ENCODE measurements at places on chromosomes 2 and 18.

DNA sequence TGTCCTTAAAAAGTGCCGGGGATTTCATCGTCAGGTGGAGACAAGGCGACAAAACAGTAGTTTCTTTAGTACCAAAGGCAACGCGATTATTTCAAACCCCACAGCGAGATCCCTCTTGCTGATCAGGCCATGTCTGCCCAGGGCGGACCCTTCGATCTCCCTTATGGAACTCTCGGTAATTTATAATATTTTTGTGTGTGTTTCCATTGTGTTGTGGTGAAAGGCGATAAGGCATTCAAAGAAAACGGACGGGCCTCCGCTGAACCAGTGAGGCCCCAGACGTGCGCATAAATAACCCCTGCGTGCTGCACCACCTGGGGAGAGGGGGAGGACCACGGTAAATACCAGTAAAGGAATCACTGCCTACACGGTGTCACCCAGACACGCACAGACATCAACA, 1.4 kb upstream of the GAD1 start:
- no peak overlapping the region for H3K27ac ChIP-seq
- H3K4me1 ChIP-seq: no peaks in the 10 kb centered on the region
- DNase-seq: no peak
- no peaks in the 10 kb centered on the region for H3K27me3 ChIP-seq

DNA sequence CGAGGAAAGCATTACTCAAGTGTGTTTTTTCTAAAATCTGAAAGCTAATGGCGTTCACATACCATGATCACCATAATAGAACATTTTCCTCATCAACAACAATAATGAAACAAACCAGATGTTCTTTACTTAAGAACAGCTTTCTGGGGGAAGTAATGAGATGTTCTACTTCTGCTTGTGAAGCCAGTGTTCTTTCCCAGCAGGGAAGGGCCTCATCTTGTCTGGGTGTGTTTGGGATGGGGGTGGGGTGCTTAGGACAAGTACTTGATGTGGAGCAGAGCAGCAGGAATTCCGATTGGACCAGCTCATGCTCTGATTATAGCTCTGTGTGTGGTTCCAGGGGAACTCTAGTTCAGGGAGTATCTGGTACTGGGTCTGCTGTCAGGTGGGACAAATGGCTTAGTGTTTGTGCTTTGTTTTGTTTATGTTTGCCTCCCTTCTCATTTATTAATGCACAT, 163.0 kb upstream of the NOSTRIN start:
- no peaks in the 10 kb centered on the region for H3K27me3 ChIP-seq
- H3K36me3 ChIP-seq: no peaks in the 10 kb centered on the region
- H3K4me1 ChIP-seq: no peaks in the 10 kb centered on the region

GRCh38 chr2:128447538-128447995, 128.9 kb upstream of the HS6ST1 start:
- DNase-seq: no peak
- no peak overlapping the region for H3K27ac ChIP-seq
- no peaks in the 10 kb centered on the region for H3K27me3 ChIP-seq
- H3K4me1 ChIP-seq: no peaks in the 10 kb centered on the region
- H3K4me3 ChIP-seq: no peak overlapping the region

DNA sequence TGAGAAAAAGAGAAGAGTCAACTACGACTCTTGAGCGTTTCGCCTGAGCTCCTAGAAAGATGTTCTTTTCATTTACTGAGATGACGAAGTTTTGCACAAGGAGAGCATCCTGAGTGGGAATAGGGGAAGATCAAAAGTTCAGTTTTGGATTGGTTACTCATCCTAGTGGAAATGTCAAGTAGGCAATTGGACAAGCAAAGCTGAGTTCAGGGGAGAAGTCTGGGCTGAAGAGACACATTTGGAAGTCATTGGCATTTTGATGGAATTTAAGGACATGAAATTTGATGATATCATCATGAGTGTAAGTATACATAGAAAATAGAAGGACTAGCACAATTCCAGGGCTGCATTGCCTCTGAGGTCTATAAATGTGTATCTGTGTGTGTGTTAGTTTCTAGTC, 416.6 kb downstream of the RAD51AP2 start:
- no peaks in the 10 kb centered on the region for H3K36me3 ChIP-seq
- no peak overlapping the region for H3K4me3 ChIP-seq
- H3K27me3 ChIP-seq: no peaks in the 10 kb centered on the region
- H3K27ac ChIP-seq: no peak overlapping the region

DNA sequence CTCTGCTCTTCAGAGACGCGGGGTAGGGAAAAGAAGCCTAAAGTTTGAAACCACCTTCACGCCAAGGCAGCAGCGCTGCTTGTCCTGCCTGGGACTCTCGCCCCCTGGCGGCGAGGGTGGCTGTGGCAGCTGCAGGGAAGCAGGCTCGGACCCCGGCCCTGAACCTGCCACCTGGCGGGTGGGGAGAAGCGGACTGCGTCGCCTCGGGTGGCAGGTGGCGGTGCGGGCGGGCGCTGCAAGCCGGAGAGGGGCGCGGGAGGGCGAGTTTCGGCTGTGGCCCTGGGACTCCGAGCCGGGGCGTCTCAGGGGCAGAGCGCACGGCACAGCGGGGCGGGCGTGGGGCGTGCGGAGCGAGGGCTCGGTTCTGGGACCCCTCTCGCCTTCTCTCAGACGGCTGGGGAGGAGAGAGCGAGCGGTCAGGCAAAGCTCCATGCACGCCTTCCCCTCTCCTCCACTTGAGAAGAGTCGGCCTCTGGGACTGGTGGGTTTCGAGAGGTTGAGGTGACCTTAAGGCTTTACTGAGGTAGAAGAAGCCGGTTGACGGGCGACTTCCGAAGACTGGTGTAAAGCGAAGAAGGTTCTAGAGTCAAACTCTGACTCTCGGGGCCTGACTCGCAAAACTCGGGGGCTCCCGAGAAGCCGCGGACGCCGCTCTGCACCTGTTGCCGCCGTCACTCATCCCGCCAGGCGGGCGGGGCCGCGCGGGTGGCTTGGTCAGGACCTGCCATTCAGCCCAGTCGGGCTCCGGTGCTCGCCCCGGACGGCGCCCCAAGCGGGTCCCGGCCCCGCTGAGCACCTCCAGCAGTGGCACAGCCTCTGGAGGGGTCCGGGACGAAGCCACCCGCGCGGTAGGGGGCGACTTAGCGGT, 1.1 kb upstream of the BOLL start:
- H3K27me3 ChIP-seq: no peaks in the 10 kb centered on the region
- H3K4me1 ChIP-seq: no peaks in the 10 kb centered on the region
- DNase-seq: peak; percentile 51
- H3K4me3 ChIP-seq: peak overlapping the region; percentile 31
- no peak overlapping the region for H3K27ac ChIP-seq
- no peaks in the 10 kb centered on the region for H3K36me3 ChIP-seq

- H3K4me1 ChIP-seq: peaks cover 3% of the 10 kb centered on the region
- H3K27ac ChIP-seq: no peak overlapping the region
- H3K4me3 ChIP-seq: no peak overlapping the region
- H3K27me3 ChIP-seq: no peaks in the 10 kb centered on the region
- no peak for DNase-seq
Observed at GRCh38 chr18:8215741-8216140, 393.5 kb upstream of the RAB12 start.

DNA sequence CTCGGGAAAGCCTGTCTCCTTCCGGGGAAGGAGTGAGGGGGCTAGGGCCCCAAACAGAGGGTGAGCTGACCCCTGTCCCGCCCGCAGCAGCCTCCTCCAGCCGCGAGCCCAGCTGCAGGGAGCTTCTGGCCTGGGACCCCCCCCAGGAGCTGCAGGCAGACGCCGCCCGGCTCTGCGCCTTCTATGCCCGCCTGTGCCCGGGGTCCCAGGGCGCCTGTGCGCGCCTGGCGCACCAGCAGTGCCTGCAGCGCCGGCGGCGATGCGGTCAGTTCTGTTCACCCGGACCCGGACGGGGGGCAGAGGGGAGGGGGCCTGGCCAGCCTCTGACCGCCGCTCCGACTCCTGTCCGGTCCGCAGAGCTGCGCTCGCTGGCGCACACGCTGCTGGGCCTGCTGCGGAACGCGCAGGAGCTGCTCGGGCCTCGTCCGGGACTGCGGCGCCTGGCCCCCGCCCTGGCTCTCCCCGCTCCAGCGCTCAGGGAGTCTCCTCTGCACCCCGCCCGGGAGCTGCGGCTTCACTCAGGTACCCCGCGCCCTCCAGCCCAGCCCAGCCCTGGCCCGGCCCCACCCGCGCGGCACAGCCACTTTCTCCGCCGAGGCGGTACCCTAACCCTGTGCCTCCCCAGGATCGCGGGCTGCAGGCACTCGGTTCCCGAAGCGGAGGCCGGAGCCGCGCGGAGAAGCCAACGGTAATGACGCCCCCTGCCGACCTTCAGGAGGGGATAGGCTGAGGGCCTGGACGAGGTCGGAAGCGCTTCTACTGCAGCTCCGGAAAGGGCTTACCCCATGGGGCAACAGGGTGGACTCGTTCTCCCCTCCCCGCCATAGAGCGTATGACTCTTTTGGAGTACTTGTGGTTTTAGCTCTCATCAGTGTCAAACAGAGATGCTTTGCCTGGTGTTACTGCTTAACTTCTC, 2.0 kb upstream of the CHRND start:
- H3K36me3 ChIP-seq: no peaks in the 10 kb centered on the region
- no peak for DNase-seq
- no peaks in the 10 kb centered on the region for H3K27me3 ChIP-seq
- H3K4me1 ChIP-seq: no peaks in the 10 kb centered on the region
- H3K27ac ChIP-seq: no peak overlapping the region

GRCh38 chr18:61607867-61608266, 274.6 kb downstream of the CDH20 start:
- no peak overlapping the region for H3K4me3 ChIP-seq
- DNase-seq: no peak
- peaks cover 4% of the 10 kb centered on the region for H3K4me1 ChIP-seq
- H3K36me3 ChIP-seq: no peaks in the 10 kb centered on the region
- no peak overlapping the region for H3K27ac ChIP-seq
- H3K27me3 ChIP-seq: no peaks in the 10 kb centered on the region

- no peak overlapping the region for H3K4me3 ChIP-seq
- no peaks in the 10 kb centered on the region for H3K27me3 ChIP-seq
- no peaks in the 10 kb centered on the region for H3K4me1 ChIP-seq
- H3K27ac ChIP-seq: no peak overlapping the region
- DNase-seq: no peak
Observed at GRCh38 chr2:72457801-72458516, 310.3 kb upstream of the CYP26B1 start.

DNA sequence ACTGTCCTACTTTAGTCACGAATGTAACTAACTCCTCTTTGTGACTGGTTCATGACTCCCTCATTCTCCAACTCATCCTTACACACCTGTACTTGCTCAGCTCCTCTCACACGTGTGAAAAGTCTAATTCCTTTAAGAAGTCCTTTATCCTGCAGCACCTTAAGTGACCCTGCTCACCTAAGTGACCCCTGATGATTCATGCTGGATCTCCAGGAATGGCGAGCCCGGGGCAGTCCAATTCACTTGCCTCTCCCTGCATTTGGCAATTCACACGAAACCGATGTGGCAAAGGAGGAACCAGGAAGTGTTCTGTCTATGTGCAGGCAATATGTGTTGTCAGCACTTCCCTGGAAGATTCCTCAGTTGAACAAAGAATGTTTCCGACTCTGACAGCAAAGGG, 189.8 kb upstream of the NABP1 start:
- no peak overlapping the region for H3K4me3 ChIP-seq
- DNase-seq: no peak
- no peaks in the 10 kb centered on the region for H3K4me1 ChIP-seq
- H3K27ac ChIP-seq: no peak overlapping the region
- no peaks in the 10 kb centered on the region for H3K27me3 ChIP-seq

DNA sequence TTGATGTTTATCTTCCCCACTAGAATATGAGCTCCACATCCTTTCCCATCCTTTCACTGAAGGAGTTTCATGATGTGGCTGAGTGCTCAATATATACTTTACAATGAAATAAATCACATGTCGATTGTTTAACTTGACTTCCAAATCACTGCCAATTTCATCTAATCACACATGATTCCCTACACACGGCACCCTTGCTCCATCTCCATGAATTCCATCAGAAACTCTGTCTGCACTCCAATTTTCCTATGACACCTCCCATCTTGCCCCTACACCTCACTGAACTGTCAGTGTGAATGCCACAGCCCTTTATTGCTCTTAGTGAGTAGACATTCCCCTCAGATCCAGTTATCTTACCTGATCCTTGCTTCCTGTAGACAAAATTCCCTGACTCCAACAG, 366.0 kb downstream of the CMPK2 start:
- H3K4me3 ChIP-seq: no peak overlapping the region
- H3K27me3 ChIP-seq: no peaks in the 10 kb centered on the region
- H3K4me1 ChIP-seq: no peaks in the 10 kb centered on the region
- H3K27ac ChIP-seq: no peak overlapping the region

GRCh38 chr2:231455890-231456289, 8.4 kb downstream of the NCL start:
- peaks cover 15% of the 10 kb centered on the region for H3K36me3 ChIP-seq
- H3K27me3 ChIP-seq: no peaks in the 10 kb centered on the region
- H3K4me1 ChIP-seq: no peaks in the 10 kb centered on the region
- DNase-seq: no peak

DNA sequence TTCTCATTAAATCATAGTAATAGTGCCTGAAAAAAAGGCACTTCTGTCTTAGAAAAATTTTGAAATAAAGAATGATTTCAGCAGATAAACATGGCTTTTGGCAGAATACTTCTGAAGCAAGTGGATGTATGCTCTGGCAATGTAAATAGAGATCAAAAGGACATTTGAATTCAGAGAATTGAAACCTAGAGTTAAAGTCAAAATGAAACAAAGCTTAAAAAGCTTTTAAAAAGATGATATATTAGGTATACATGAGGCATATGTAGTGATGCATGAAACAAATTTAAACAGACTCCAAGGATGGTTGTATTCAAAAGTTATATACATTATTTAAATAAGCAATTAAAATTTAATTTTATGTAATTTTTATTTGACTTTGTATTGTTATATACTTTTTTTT, 1344.5 kb upstream of the TMEFF2 start:
- H3K27me3 ChIP-seq: no peaks in the 10 kb centered on the region
- H3K27ac ChIP-seq: no peak overlapping the region
- no peak for DNase-seq
- H3K36me3 ChIP-seq: peaks cover 3% of the 10 kb centered on the region
- H3K4me1 ChIP-seq: no peaks in the 10 kb centered on the region

DNA sequence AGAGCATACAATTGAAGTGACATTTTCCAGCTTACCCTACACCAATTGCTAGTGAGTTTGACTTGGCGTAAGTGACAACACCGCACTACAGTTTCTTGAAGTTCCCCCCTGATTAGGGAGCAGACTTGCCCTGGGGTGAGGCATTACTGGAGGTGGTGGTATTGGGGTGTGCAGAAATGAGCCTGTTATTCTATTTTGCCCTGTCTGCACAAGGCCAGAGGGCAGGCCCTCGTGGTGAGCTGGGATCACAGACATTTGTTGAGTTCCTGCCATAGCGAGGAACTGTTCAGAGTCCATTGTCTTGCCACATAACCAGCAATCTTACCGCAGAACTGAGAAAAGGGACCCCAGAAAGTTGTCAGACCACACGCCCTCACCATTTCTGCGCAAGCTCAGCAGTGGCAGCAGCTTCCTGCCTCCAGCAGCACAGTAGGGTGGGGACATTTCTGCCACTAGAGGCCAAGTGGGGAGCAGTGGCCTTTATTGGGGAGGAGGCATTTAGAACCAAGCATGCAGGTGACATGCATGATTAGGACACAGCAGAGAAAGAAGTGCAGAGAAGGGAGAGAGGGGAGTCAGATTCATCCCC, 103.6 kb upstream of the BCL2L11 start:
- H3K4me3 ChIP-seq: no peak overlapping the region
- H3K27ac ChIP-seq: no peak overlapping the region
- H3K4me1 ChIP-seq: no peaks in the 10 kb centered on the region
- no peaks in the 10 kb centered on the region for H3K36me3 ChIP-seq
- no peak for DNase-seq
